ENCODE measurements at places on chromosomes 4 and X.

DNA sequence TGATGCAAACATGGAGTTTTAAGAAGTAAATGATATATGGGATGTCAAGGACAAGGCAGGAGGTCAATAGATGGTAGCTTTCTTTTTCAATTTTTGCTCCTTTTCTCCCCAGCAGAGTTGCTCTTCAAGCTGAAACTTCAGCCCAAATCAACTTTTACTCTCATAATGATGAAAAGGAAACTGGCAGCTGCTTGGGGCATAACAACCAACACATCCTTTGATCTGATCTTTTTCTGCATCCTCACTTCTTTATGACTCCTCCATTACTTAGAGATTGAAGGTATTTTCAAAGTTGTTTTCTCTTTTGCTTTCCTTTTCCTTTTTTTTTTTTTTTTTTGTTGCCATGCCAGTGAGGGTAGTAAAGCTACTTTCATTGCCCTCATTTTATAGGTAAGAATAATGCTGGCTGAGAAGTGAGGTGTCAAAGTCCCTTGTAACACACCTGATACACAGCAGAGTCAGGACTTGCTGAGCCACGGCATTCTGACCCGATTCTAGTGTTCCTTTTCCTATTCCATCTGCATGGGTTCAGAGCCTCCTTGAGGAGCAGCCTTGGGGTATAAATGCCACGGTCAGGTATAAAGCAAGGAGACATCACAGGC, 26.9 kb downstream of the SLC2A9 start:
- no peak for DNase-seq

- no peak for DNase-seq
These were observed 100.3 kb downstream of the TENM3 start for GRCh38 chr4:182343453-182343852.

DNA sequence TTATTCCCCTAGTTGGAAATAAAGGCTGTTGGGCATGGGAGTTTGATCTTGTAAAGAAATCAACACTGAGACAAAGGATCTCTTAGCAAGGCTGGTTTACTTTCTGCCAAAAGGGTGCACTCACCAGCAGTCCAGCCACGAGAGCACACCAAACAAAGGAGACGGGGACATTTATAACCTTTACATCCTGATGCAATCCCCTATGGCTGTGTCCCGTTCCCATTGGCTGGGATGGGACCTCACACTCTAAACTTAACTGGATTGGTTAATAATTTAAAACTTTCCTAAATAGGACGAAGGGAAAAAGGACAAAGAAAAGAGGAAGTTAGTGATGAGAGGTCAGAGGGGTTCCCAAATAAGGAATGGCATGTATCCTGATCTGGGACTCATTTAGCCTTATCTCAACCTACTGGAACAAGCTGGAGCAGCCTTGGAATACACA, 17.9 kb downstream of the METAP1 start:
- no peak for DNase-seq

- DNase-seq, result no peak
These were observed 24.5 kb downstream of the RBMX start for GRCh38 chrX:136856050-136856449.

- DNase-seq, result no peak
These were observed 37.9 kb downstream of the ACOX3 start for GRCh38 chr4:8402640-8403039.

DNA sequence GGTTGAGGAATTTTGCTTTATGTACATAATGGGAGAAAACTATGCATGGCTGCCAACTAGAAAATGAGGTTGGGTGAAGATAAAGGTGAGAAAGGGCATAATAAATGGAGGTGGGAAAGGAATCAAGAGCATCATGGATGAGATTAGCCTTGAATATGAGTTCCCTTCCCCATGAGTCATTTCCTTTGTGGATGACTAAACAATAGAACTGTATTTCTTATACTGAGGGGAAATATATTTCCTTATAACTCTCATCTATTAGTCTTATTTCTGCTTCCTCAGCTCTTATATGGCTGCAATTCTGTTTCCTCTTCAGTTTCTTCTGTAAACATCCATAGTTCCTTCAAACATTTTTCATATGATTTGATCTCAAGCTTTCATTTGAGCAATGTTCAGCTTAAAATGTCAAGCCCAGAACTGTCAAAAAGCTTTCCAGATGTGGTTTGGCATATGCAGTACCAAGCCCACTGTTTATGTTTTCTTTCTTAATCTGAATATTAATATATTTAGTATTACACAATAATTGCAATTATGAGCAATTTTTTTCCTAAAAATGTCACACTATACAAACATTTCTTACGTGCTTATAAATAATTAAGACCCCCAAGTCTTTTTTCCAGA, 100.7 kb upstream of the GRPR start:
- peak; percentile 75 for DNase-seq

DNA sequence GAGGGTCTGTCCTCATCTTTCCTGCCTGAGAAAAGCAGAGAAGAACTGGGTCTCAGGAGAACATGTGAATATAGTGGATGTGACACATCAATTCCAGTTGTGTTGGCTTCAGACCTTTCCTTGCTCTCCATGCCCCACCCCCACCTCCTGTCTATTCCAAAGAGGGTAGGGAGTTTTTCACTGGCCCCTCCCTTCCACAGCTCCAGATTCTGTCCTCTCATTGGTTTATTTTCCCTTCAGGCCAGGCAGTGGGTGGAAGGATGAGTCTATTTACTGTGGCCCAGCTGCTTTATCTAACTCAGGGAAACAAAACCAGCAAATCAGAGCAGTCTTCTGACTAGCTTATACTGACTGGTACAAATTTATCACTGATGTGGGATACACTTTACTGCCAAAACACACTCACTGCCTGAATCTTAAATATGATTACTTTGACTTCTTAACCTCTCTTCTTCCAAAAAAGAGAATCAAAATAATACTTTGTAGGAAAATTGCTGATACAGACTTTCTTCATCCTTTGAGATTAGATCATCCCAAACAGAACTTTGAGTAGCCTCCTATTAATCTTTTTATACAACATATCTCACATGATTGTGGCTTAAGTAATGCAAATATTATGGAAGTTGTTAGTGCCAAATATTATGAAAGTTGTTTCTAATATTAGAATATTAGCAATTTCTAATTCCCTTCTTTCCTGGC, 221.2 kb downstream of the MID1 start:
- DNase-seq, result no peak

DNA sequence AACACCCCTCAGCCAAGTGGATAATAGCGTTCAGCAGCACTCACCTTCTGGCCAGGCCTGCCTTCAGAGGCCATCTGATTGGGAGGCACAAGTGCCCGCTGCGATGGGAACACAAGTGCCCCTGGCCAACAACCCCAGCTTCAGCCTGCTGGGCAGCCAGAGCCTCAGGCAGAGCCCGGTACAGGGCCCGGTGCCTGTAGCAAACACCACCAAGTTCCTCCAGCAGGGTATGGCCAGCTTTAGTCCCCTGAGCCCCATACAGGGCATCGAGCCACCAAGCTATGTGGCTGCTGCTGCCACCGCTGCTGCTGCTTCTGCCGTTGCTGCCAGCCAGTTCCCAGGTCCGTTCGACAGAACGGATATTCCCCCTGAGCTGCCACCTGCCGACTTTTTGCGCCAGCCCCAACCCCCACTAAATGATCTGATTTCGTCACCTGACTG, 55.9 kb upstream of the MTM1 start:
- DNase-seq, result no peak

- DNase-seq, result no peak
These were observed 565 bp downstream of the MOB1B start for GRCh38 chr4:70902577-70903290.

DNA sequence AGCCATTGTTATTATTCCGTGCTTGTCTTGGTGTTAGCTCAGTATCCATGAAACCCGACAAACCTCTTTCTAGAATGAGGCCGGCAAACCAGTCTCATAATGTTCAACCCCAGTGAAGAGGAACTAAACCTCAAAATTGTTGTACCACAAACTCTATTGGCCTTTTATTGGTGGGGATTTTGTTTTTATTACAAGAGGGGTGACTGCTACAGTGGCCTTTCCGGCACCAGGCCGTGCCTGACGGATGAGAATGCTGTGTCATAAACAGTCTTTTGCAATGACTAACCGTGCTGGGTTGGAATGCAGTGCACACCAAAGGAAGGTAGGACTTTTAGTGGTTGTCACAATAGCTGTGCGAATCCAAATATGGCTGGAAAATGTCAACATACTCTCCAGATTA, 60.8 kb downstream of the SHROOM2 start:
- DNase-seq, result peak; percentile 27
